ENCODE measurements at places on chromosomes 1 and 21.

DNA sequence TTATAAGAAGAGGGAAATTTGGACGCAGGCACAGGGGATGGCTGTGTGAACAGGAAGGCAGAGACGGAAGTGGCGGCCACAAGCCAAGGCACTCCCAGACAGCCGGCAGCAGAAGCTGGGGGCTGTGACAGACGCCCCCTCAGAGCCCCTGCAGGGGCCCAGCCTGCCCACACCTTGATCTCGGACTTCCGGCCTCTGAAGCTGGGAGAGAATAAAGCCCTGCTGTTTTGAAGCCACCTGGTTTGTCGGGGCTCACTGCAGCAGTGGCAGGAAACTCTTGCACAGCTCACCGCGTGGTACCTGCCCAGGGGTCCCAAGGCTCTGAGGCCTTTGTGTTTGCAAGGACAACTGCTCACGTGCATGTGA lies 13.7 kb downstream of the MEGF6 start:
- no peak for DNase-seq

DNA sequence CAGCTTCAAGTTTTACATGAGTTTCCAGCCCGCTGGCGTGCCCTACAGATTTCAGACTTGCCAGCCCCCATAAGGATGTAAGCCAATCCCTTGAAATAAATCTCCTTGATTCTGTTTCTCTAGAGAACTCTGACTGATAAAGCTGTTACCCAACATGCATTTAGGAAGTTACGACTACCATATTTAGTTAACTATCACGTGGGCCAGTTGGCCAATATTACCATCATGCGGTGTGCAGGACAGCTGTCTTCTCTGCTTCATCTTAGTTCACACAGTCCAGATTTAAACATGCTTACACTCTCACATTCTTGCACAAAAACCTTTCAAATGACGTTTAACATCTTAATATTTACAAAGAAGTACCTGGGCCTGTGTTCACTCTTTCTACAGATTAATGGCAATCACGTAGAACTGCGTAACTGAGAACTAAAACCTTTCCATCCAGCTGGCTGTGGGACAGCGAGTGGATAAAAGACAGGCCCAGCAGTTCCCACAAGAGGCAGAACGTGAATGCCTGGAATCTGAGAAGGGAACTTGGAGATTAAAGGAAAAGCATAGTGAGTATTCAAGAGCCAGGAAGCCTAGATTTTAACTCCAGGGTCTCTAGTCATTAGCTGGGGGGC lies 20.8 kb downstream of the FAM177B start:
- no peak for DNase-seq

DNA sequence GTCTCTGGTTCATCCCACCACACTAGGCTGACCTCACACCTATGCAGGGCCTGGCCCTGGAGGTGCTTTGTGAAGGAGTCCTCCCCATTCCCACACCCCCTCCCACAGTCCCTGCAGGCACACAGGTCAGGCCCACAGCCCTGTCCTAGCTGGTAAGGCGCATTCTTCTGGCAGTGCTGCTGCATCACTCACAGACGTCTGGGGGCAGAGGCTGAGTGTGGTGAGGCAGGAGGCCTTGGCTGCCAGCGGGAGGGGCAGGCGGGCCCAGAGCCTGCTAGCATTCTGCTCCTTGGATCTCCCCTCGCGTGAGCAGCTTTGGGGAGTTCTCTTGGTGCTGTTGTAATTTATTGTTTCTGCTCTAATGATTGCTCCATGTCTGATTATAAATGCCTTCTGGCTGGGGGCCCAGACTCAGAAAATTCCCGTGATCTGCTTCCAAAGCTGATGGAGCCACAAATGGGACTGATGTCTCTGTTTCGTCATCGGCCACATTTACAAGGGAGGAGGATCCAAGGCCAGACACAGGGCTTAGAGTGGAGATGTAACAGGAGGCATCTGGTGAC lies 62.9 kb downstream of the TRABD2B start:
- DNase-seq, result no peak

DNA sequence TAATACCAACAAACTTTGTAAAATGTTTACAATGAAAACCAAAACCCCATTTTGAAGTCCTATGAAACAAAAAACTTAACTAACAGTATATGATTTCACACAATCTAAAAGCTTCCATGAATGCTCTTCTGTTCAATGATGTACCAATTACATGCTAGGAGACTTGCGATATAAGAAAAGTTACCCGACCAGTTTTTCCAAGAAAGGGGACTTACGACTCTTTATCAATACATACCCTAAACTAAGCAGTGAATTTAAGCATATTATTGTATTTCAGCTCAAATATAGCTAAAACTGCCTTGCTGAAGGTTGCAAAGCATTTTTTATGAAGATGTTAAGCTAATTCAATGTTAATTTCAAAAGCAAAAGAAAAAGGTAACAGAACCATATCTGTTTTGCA lies 15.6 kb downstream of the SSX2IP start:
- DNase-seq, result no peak

GRCh38 chr1:202189001-202189790 lies 4.4 kb upstream of the LGR6 start:
- DNase-seq, result peak; percentile 83
